ENCODE measurements at places on chromosomes 2 and 18.

GRCh38 chr2:105329197-105329554, 359 bp downstream of the TGFBRAP1 start:
- DNase-seq: no peak

- DNase-seq: no peak
Measured at GRCh38 chr18:4751523-4751922, 296.4 kb upstream of the DLGAP1 start.

DNA sequence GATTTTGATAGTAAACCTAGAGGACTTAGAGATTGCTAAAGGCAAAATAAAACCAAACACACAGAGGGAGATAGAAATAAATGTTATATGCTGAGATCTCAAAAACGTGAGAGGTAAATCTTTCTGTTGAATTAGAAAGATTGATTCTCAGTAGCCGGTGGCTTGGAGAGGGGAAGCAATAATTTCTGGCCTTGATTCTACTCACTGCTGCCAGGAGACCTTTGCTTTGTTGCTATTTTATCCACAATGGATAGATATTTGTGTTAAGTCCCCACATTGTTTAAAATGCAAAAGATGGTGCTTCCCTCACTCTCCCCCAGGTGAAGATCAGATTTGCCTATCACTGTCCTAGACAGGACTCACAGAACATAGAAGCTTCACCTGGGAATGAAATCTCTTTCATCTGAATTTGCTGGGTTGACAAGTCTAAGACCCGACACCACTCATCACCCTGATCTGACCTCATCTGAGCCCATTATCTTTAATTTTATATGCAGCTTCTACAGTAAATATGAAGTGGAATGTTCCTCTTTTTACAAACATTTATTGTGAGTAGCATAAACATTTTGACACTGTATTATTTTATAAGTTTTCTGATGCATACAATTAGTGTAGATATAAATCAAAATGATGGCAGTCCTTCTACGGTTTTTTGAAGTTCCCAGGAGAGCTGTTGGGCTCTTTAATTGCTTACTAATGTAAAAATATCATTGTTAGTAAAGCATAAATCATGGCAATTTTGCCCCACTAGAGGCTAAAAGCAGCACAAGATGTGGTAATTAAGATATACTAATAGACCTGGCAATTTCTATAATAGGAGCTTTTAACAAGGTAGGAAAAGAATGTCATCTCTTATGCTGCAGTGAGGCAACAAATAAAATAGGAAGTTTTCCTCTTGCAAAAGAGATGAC, 149.7 kb downstream of the DCC start:
- no peak for DNase-seq

DNA sequence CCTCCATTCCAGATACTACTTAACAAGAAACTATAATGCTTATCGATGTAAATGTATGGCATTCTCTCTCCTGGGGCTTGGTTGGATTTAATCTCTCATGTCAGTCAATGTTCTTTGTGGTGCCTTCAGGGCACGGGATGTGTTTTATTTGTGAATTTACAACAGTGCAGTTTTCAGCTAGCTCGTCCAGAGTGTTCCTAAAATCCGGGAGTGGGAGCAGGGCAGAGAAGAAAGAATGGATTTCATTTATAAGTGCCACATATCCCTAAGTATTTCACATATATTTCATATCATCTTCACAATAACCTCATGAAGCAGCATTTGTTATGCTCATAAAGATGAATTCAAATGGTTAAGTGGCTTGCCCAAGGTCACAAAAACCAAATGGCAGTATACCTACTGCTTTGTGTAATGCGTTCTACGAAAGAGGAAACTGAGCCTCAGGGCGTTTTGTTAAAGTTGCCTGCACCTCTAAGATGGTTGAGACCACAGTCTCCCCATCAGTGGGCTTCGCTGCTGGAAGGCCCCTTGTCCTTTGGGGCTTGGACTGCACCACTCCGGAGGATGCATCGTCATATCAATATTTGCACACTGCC, 134.7 kb upstream of the MGAT5 start:
- DNase-seq: no peak

- no peak for DNase-seq
Measured at GRCh38 chr2:135773917-135774316, 32.3 kb downstream of the UBXN4 start.

DNA sequence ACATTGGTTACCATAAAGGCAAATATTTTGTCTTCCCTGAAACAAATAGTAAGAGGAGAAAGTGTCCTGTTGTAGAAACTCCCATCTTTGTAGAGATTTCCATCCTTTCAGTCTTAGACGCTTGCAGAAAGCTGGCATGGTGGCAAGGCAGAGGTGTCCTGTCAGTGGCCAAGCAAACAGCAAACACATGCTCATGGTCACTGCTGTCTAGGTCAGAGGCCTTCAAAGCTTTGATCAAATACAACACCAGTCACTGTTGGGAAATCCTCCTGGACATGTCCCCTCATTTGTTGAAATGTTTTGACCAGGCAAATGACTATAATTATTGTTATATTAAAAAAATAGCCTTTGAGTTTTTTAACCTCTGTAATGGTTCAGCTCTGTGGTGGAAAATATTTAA, 55.1 kb downstream of the LTBP1 start:
- DNase-seq: no peak

- peak; percentile 25 for DNase-seq
Measured at GRCh38 chr2:202375033-202375608, 1.0 kb upstream of the BMPR2 start.

DNA sequence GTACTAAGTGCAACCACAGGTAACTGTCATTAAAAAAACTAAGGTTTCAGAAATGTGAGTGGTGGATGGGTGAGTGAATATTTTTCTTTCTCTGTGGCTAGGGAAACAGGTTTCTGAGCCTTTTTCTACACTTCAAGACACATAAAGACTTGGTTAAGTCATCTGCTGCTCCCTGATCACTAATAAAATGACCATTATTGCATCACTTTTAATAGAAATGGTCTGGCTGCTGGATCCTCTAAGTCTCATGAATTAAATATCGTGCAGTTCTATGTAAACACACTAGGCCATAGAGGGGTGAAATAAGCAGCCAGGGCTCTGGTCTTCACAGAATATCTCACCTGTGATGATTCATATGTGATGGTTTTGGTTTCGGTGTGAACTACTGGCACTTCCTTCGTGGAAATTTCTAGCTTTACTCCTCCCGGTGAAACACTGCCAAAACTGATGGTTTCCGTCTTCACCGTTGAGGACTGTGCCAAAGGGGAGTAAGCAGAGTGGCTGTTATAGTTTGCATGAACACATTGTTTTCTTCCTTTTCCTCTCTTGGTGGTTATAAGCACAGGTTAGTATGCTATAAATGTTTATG, 100.4 kb upstream of the ZBTB14 start:
- no peak for DNase-seq

DNA sequence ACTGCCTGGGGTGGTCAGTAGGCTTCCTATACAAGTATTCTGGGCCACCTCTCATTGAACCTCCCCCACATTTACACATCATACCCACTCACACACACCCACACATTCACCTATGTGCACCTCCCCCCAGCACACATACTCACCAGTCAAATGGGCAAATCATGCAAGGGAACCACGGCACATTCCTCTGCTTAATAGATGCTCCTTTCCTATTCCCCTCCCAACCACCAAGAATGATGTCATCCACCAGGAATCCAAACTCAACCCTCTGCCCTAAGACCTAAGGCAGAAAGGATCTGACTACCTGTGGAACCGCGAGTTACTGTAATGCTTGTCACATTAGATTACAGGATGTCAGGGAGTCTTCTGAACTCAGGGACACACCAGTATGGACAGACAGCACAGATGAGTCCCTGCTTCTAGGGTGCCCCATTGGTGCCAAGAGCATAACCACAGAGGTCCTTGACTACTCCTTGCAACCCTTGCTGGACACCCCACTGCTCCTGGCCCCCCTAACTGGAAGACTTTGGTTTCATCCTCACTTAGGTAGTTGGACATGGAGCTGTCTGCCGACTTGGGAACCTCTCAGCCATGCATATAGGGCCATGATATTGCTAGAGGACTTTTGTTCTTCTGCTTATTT, 21.5 kb upstream of the CAB39 start:
- no peak for DNase-seq

DNA sequence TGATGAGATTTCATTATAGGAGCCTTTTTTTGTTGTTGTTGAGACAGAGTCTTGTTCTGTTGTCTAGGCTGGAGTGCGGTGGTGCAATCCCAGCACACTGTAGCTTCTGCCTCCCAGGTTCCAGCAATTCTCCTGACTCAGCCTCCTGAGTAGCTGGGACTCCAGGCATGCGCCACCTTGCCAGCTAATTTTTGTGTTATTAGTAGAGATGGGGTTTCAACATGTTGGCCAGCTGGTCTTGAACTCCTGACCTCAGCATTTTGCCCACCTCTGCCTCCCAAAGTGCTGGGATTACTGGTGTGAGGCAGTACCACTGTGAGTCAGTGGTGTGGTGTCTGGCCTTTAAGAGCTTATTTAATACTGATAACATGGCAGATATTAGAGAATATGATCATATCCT, 60.1 kb downstream of the MOB4 start:
- no peak for DNase-seq

DNA sequence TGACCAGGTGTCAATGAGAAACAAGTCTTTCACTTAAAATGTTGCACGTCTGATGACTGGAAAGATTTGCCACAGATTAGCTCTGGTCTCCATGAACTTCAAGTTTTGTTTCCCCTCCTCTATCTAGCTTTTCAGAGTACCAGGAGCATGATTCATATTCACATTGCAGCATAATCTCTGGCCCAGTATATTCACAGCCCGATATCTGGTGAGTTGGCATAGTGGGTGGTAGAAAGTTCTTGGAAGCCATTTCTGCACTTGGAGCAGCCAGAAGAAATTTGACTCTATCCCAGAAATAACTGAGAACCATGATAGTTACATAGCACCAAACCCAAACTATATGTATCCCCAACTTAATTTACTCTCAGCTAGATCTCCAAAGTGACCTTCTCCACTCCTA, 503.9 kb downstream of the PID1 start:
- DNase-seq: no peak

GRCh38 chr18:74360852-74361655, 45.4 kb downstream of the C18orf63 start:
- no peak for DNase-seq

DNA sequence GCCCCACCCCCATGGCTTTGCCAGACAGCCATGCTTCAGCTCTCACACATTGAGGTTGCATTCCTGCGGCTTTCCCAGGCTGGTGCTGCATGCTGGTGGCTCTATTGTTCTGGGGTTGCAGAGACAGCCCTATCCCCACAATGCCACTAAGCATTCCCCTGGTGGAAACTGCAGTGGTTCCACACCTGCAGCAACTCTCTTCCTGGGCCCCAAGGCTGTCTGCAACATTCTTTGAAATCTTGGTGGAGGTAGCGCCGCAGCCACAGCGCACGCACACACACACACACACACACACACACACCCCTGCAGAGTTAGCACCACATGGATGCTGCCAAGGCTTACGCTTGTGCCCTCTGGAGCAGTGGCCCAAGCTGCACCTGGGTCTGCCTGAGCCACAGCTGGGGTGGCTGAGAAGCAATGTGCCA, 21.4 kb downstream of the SFXN5 start:
- no peak for DNase-seq

DNA sequence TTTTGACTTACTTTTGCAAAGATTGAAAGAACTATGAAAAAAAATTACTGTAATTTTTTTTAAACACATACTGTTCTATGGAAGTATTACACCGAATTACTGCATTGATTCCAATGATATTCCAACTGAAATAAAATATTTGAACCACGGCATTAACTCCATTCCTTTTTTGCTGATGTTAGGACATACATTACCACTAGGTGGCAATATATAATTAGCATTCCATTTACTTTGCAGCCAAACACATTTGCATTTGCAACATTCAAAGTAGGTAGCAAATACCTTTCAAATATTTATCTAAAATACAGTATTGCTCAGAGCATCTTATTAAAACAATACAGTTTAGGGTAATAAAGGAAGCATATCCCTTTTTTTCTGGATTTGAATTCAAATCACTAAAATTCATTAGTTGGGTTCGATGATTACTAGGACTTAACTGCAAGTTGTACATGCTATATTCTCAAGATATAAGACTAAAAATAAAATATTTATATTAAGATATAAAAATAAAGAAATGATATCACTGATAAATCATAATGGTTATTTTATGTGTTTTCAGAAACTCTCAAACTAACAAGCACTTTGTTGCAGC, 31.3 kb downstream of the LANCL1 start:
- DNase-seq: no peak

DNA sequence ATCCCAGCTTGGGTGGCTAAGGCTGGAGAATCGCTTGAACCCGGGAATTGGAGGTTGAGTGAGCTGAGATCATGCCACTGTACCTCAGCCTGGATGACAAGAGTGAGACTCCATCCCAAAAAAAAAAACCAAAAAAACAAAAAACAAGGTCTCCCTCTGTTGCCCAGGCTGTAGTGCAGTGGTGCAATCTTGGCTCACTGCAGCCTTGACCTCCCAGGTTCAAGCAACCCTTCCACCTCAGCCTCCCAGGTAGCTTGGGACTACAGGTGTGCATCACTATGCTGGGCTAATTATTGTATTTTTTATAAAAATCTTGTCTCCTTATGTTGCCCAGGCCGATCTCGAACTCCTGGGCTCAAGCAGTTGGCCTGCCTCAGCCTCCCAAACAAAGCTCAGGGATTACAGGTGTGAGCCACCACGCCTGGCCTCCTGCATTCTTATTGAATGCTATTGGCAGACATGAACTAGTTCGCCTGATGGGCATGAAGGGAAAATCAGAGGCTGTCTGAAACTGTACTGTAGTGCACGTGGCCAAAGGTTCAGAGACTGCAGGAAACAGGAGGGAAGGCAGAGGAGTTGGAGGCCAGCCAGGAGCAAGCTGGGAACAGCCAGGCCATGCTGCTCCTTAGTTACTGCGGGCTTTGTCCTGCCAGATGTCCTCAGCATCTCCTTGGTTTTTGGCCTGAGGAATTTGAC, 16.0 kb upstream of the ASXL2 start:
- no peak for DNase-seq

DNA sequence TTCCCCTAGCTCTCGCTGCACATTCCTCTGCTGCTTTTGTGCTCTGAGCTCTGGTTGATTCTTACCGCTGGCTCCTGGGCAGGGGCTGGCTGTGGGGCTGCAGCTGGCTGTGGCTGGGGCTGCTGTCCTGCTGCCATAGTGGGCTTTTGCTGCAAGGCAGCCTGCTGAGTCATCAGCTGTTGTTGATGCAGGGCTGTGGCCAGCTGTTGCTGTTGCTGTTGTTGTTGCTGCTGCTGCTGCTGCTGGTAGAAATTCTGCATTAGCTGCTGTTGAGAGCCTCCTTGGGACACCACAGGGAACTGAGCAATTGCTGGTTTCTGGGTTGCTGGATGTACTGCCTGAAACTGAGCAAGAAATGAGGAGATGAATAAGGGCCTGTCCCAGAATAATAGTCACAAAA, 77.2 kb upstream of the NFU1 start:
- DNase-seq: no peak
